ENCODE measurements at places on chromosomes 1 and 21. TPM values are rescaled to one million over a fixed set of nuclear protein-coding genes. Genes with fewer than 3 reads are reported as not detected.

DNA sequence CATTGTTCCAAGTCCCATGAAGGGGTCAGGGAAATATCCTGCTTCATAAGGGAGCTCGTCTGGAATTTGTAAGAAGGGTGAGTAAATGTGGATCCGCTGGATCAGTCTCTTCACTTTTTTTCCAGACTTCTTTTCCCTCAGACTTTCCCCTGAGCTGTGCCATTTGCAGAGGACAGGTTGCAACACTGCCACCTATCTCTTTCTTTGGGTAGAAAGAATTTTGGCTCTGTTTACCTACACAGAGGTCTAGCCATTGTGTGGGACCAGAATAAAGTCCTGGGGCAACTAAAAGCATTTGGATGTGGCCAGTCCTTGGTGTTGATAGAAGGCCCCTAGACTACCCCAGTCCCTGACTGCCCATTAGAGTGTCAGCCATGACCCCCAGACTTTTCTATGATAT, 1146.7 kb upstream of the PRMT6 start:
- no peaks in the 10 kb centered on the region for H3K4me1 ChIP-seq
- no peak overlapping the region for H3K27ac ChIP-seq
- no peaks in the 10 kb centered on the region for H3K27me3 ChIP-seq

- no peak overlapping the region for H3K27ac ChIP-seq
- H3K4me3 ChIP-seq: no peak overlapping the region
- no peaks in the 10 kb centered on the region for H3K4me1 ChIP-seq
- no peaks in the 10 kb centered on the region for H3K36me3 ChIP-seq
- H3K27me3 ChIP-seq: no peaks in the 10 kb centered on the region
These were observed 19.4 kb upstream of the BSDC1 start for GRCh38 chr1:32413507-32414185.

DNA sequence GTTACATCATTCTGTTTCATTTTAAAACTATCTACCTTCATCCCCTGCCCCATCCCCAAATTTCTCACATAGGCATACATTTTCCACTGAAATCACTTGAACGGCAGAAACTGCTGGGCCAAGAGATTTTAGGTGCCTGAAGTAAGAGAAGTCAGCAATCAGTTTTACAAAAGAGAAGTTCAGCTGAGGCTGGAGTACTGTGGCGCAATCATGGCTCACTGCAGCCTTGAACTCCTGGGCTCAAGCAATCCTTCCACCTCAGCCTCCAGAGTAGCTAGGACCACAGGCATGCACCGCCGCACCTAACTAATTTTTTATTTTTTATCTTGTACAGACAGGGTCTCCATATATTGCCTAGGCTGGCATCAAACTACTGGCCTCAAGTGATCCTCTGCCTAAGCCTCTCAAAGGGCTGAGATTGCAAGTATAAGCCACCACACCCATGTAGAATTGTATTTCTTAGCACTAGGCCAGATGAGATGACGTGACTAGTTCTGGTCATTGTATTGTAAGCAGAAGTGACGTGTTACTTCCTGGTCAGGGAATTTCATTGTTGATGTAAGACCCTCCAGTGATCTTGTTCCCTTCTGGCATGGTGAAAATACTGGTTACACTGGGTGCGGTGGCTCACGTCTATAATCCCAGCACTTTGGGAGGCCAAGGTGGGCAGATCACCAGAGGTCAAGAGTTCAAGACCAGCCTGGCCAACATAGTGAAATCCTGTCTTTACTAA, 7.1 kb downstream of the BECN2 start:
- DNase-seq: peak; percentile 70
- H3K27me3 ChIP-seq: no peaks in the 10 kb centered on the region
- H3K4me1 ChIP-seq: no peaks in the 10 kb centered on the region

DNA sequence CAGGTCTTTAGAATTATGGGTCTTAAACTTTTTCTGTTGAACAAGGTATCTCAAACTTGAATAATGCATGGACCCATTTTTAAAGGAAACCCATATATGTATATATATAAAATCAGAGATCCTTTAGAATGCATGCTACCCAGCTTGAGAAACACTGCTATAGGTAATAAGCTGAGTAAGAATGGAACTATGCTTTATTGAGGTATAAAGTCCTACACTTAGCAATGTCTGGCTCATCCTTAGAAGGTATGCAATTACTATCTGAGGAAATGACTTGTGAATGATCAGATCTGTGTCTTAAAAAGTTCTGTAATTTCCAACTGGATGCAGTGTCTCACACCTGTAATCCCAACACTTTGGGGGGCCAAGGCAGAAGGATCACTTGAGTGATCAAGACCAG, 11.2 kb downstream of the TRAF3IP3 start:
- H3K4me3 ChIP-seq: no peak overlapping the region
- no peaks in the 10 kb centered on the region for H3K36me3 ChIP-seq
- no peak for DNase-seq
- no peaks in the 10 kb centered on the region for H3K27me3 ChIP-seq
- H3K4me1 ChIP-seq: no peaks in the 10 kb centered on the region

GRCh38 chr1:51569284-51570062, 47.4 kb upstream of the OSBPL9 start:
- no peak for DNase-seq
- no peak overlapping the region for H3K27ac ChIP-seq
- peaks cover 8% of the 10 kb centered on the region for H3K4me1 ChIP-seq
- no peaks in the 10 kb centered on the region for H3K27me3 ChIP-seq

DNA sequence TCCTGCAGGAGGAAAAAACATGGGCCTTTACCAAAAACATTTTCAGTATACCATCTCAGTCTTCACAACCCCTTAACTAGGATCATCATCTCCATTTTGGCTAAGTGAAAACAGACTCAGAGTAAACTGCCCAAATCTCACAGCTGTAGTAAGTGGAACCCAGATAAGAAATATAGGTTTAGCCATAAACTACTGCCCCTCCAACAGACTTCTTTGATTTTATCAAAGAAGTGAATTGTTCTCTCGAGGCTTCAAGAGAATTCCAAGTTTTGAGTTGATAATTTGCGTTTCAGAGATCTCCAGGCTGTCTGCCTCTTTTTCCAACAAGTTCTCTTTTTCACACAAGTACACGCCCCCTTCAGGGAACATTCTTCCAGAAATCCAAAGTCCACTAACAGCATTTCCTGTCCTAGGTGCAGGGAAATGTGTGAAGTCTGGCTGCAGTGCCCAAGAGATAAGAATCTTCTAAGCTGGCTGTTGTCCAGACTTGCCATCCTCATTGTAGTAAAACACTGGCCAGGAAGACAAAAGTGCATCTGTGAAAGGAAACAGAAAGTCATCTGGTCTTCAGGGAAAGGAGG, 30.8 kb downstream of the RNF19B start:
- DNase-seq: no peak
- no peaks in the 10 kb centered on the region for H3K4me1 ChIP-seq
- H3K27me3 ChIP-seq: no peaks in the 10 kb centered on the region
- no peak overlapping the region for H3K27ac ChIP-seq
- H3K36me3 ChIP-seq: no peaks in the 10 kb centered on the region

DNA sequence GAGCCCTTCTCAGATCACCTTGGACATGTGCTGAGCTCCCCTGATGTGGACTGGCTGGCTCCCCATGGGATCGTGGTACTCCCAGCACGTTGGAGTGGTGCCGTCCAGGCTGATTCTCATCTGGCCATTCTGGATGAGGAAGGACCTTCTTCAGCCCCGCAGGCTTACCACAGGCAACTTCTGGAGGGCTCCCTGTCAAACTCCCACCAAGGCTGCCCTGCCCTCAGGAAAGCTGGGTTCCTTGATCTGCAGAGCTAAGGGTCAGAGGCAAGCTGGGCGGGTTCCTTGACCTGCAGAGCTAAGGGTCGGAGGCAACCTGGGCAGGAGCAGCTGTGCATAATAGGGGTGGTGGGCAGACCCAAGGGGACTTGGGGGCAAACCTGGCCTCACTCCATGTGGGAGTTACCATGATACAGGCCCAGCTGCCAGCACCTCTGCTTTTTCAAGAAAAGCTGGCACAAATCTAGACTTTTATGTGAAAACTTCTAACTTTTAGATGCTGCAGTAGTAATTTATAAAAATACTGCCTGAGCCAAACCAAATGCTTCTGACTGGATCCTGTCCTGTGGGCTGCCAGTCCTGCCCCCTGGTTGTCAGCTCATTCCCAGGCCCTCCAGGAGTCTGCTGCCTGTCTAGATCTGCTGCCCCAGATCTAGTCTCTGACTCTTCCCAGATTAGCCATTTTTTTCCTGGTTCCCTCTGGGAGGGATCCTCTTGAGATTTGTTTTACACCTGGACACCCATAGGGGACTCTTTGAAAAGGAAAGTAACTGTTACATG, 5.6 kb upstream of the THEM5 start:
- H3K36me3 ChIP-seq: no peaks in the 10 kb centered on the region
- H3K27ac ChIP-seq: no peak overlapping the region

DNA sequence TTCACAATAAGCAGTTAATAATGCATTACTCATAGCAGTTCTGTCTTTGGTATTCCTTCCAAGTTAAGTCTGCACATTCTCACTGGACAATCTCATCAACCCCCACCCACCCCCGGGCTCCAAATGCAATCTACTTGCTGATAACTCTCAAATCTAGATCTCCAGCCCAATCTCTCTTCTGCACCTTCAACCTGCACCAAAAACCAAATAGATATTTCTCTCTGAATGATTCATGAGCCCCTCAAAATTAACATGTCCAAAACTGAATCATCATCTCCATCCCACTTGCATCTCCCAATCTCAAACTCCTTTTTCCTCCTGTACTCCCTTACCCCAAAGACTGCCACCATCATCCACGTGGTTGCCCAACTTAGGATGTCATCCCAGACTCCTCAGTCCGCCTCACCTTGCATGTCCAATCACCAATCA, 2.7 kb downstream of the DOCK7 start:
- H3K36me3 ChIP-seq: no peaks in the 10 kb centered on the region
- no peak overlapping the region for H3K4me3 ChIP-seq
- no peak for DNase-seq
- H3K27ac ChIP-seq: no peak overlapping the region
- no peaks in the 10 kb centered on the region for H3K27me3 ChIP-seq
- peaks cover 4% of the 10 kb centered on the region for H3K4me1 ChIP-seq

- DNase-seq: no peak
- H3K27ac ChIP-seq: no peak overlapping the region
- H3K4me1 ChIP-seq: no peaks in the 10 kb centered on the region
- no peaks in the 10 kb centered on the region for H3K27me3 ChIP-seq
- H3K36me3 ChIP-seq: no peaks in the 10 kb centered on the region
These were observed 17.9 kb downstream of the PROX1 start for GRCh38 chr1:214005708-214006107.

DNA sequence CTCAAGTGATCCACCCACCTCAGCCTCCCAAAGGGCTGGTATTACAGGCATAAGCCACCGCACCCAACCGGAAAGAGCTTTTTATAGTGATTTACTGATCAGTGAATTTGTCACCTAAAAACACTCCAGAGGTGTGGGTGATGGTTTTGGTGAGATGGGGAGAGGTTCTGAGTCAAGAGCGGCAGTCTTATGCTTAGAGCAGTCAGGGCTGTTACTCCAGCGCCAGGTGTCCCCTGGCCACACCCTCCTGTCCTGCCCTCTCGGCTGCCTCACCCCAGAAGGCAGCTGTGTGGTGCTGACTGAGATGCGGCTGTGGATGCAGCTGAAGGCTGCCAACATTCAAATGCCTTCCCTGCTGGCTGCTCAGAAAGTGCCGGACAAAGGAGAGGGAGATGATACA, 94.5 kb upstream of the LPGAT1 start:
- DNase-seq: no peak
- H3K4me1 ChIP-seq: no peaks in the 10 kb centered on the region
- H3K36me3 ChIP-seq: no peaks in the 10 kb centered on the region
- H3K4me3 ChIP-seq: no peak overlapping the region
- no peaks in the 10 kb centered on the region for H3K27me3 ChIP-seq

- H3K4me1 ChIP-seq: no peaks in the 10 kb centered on the region
- no peaks in the 10 kb centered on the region for H3K27me3 ChIP-seq
- H3K36me3 ChIP-seq: no peaks in the 10 kb centered on the region
- H3K27ac ChIP-seq: no peak overlapping the region
- no peak for DNase-seq
These were observed 23.5 kb upstream of the PRELP start for GRCh38 chr1:203451836-203452784.

DNA sequence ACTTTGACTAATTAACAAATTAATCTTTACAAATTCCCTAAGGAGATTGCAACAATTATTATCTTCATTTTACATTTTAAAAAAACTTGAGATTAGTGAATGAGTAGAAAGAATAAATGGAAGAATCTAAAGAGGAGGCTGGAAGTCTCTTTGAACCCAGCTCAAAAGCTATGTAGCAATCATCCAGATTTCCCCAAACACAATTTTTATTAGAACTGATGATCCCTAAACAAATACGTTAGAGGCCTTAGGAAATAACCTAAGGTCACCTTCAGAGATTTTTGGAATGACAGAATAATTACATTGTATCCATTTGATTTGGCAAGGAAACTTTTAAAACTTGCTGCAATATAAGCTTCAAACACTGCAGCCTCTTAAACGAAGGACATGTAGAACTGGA, 242.4 kb upstream of the LYPLAL1 start:
- no peaks in the 10 kb centered on the region for H3K4me1 ChIP-seq
- no peak overlapping the region for H3K4me3 ChIP-seq
- H3K27me3 ChIP-seq: no peaks in the 10 kb centered on the region
- no peak for DNase-seq
- no peaks in the 10 kb centered on the region for H3K36me3 ChIP-seq
- H3K27ac ChIP-seq: no peak overlapping the region

DNA sequence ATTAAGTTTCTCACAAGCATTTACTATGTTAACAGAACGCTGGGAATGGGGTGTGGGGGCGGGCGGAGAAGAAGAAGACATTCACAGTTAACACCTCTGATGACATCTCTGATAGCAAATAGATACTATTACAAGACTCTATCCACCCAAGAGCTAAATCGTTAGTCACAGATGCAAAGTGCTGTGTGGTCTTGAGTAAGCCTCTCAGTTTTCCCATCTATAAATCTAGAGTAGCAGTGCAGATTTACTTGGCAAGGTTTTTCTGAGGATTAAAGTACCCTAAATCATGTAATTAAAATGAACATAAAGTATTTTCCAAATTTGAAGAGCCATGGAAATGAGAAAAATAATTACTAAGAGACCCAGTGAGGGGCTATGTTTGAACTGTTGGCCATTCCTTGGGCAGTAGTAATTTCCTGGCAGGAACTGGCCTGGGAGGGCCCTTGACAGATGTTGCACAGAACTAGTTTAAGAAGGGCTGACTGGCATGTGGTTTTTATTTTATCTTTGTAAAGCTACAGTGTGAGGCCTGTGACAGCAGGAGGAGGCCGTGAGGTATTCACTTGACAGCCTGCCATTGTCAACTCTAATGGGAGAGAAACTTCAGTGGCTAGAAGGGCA, 58.7 kb upstream of the APOBEC4 start:
- H3K4me1 ChIP-seq: no peaks in the 10 kb centered on the region
- no peaks in the 10 kb centered on the region for H3K27me3 ChIP-seq
- no peak for DNase-seq
- H3K4me3 ChIP-seq: no peak overlapping the region

GRCh38 chr1:245375789-245376460, 221.1 kb downstream of the KIF26B start:
- no peaks in the 10 kb centered on the region for H3K36me3 ChIP-seq
- no peak overlapping the region for H3K4me3 ChIP-seq
- no peak for DNase-seq
- no peak overlapping the region for H3K27ac ChIP-seq

GRCh38 chr1:224159541-224159940, 23.5 kb upstream of the DEGS1 start:
- no peak for DNase-seq
- H3K36me3 ChIP-seq: no peaks in the 10 kb centered on the region
- H3K27me3 ChIP-seq: no peaks in the 10 kb centered on the region
- H3K4me1 ChIP-seq: no peaks in the 10 kb centered on the region
- no peak overlapping the region for H3K4me3 ChIP-seq
- no peak overlapping the region for H3K27ac ChIP-seq

CD101 gene
- total RNA-seq: 2.4 TPM

RRP1 gene
- 18.1 TPM for total RNA-seq

KRTAP11-1 gene
- not detected for total RNA-seq

RAP1GAP gene
- total RNA-seq: 0.84 TPM

CFAP141 gene
- total RNA-seq: not detected

ORC1 gene
- total RNA-seq: 0.58 TPM

CD58 gene
- 28.6 TPM for total RNA-seq

LCE1E gene
- total RNA-seq: not detected
